A549 treated with dexamethasone at 1 μM for 4 hours (cell line): ENCODE measurements at places on chromosomes 1 and 21. TPM values are rescaled to one million over a fixed set of nuclear protein-coding genes. Genes with fewer than 3 reads are reported as not detected.

ANKRD65 gene
- 0.05 TPM in 1 of 5 replicates, not detected in the others for total RNA-seq

PLEKHA6 gene
- total RNA-seq: 23.6 to 47.3 TPM (median 41.4 TPM) in 5 replicates

CFH gene
- 3.7 to 5.8 TPM (median 4.4 TPM) in 5 replicates for total RNA-seq

TMPRSS15 gene
- not detected in 5 replicates for total RNA-seq

DISP3 gene
- 0.41 to 0.78 TPM (median 0.69 TPM) in 5 replicates for total RNA-seq

IL10 gene
- not detected in 5 replicates for total RNA-seq

CELA2A gene
- not detected in 5 replicates for total RNA-seq

FCRL6 gene
- total RNA-seq: not detected in 5 replicates

TLR5 gene
- 0.12 to 0.29 TPM (median 0.25 TPM) in 5 replicates for total RNA-seq

MARK1 gene
- 0.06 to 0.14 TPM (median 0.09 TPM) in 5 replicates for total RNA-seq

DYNLT5 gene
- not detected in 5 replicates for total RNA-seq
